Fibroblast of mammary gland (primary cell): ENCODE measurements at places on chromosomes 4 and X.

DNA sequence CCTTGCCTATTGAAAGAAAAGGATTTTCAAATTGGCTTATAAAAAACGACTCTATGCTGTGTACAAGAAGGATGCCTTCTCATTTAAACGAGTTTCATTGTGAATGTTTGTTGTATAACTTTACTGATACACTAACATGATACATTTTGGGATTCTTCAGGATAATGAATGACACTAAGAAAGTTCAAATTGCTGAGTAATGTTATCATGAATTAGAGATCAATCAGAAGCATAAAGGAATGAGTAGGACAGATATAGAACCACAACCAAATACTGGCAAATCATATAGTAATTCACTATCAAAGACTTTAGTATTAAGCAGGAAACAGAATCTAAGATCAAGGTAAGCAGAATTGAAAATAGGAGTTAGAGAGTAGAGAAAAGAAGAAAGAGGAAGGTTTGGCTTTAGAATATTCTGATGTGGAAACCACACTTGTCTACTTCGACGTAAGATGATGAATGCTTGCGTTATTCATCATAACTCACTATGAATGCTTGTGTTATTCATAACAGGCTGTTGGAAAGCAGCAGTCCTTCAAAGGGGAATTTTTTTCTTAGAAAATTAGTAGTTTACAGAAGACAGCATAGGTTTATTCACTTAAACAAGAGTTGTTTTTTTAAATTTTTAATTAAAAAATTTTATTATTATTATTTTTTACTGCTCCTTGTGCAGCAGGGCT lies 13.4 kb downstream of the CCDC158 start:
- DNase-seq, result no peak

DNA sequence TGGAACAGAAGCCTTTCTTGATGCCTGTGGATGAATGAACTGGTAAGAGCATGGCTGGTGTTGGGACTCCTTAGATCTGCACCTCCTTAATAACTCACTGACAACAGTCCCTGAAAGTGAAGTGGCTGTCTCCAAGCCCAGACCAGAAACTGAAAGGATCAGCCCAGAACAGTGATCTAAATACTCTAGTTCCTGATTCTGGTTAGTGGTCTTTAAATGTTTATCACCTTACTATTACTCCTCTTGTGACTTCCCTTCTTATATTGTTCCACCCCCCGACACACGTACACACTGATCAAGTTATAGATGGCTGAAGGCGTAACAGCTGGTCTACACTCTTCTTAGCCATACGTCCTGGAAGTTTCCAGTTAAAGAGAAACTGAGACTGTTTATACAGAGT lies 33.8 kb upstream of the ARMCX2 start:
- DNase-seq, result no peak

DNA sequence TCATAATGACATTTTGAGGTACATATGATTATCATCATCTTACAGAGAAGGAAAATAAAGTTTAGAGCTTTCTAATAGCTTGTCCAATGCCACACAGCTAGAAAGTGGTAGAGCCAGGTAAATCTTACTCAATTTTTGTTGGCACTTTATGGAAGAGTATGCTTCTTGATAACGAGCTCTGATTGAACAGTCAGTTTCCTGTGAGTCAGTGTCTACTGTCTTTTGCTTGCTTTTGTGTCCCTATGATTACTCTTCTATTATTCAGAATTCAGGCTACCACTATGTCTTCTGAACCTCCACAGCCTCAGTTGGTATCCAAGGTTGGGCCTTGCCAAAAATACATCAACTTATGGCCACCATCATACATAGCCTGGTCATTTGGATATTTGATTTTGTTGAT lies 2.6 kb downstream of the FAAH2 start:
- no peak for DNase-seq

DNA sequence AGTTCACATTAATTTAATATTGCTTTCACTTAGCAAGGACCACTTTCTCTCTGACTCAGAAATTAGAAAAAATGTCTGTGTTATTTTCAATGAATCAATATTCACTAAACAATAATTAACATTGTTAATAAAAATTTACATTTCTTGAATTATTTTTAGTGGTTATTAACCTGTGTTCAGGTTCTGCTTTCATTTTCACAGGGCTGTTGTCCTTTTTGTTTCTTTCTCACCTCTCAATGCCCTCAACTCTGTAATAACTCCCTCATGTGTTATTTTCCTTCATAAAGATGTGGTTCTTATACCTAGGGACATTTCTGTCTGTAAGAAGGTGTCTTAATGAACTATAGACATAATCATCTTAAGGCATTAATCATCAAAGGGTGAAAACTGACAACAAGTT lies 43.1 kb upstream of the PRR27 start:
- DNase-seq, result no peak

DNA sequence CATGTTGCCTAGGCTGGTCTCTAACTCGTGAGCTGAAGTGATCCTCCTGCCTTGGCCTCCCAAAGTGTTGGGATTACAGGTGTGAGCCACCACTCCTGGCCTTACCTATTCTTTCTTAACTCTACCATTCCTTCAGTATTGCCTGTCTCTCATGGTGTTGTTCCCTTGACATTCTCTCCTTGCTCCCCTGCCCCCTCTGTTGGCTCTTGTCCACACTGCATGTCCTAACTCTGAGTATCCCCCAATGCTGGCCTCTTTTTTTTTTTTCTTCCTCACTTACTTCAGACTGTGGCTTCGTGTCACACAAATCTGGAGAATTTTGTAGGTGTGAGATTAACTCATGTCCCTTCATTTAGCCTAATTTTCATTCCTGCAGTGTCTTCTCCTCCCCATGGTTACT lies 22.9 kb upstream of the FRMPD4 start:
- DNase-seq, result no peak

DNA sequence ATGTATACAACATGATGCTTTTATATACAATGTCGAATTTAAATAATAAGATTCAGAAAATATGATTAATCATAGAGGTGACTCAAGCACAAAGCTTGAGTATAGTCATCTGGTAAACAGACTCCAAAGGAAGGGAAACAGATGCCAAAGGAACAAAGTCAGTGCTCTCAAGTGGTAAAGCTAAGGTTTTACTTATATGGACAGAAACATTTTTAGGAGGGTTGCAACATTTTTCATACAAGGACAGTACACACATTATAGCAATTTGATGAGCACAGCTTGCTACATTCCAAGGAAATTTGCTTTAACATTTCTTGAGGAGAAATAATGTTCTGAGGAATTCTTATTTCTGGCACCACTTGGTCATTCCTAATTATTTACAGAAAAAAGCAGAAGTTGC lies 333.4 kb upstream of the AADAT start:
- DNase-seq, result peak; percentile 96

GRCh38 chrX:16120431-16120830 lies 2.9 kb upstream of the GRPR start:
- DNase-seq, result no peak

DNA sequence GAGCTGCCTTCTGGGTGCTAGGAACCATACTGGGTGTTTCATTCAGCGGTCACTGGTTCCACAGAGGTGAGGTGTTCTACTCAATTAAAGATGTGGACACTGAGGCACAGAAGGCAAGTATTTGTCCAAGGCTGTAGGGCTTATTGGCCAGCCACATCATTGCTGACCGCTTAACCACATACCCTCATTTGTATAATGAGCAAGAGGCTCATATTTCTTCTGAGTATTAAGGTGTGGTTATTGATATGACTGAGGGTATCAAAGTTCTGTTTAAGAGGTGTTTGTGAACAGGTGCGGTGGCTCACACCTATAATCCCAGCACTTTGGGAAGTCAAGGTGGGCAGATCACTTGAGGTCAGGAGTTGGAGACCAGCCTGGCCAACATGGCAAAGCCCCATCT lies 14.3 kb downstream of the RNF4 start:
- no peak for DNase-seq

DNA sequence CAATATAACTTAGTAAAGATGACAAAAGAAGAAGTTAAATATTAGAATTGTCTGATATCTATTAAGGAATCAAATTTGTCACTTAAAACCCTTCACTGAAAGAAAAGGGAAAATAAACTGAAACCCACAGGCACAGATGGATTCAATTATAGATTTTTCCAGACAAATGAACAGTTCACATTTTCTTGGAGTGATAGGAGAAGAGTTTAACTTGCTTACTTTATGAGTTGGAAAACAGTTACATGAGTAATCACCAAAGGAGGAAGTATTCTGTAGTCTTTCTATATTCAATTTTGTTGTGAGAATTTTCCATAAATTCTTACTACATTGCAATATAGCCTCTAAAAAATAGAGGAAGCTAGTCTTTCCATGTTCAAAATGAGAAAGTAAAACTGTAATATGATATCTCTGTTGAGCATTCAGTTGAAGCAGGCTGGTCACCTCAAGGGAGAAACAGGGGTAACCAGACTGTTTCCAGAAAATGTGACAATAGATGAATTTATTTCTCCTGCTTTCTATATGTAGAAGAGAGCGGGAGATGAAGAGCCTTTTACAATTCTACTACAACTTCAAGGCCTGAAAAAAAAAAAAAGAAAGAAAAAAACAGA lies 330.3 kb upstream of the EPHA5 start:
- DNase-seq, result peak; percentile 38

- peak; percentile 50 for DNase-seq
Observed at GRCh38 chr4:24979554-24979953, 51.2 kb downstream of the LGI2 start.

- peak; percentile 3 for DNase-seq
Observed at GRCh38 chr4:115054836-115055235, 58.6 kb downstream of the NDST4 start.

GRCh38 chr4:112910109-112910736 lies 139.2 kb upstream of the ANK2 start:
- DNase-seq, result peak; percentile 73

DNA sequence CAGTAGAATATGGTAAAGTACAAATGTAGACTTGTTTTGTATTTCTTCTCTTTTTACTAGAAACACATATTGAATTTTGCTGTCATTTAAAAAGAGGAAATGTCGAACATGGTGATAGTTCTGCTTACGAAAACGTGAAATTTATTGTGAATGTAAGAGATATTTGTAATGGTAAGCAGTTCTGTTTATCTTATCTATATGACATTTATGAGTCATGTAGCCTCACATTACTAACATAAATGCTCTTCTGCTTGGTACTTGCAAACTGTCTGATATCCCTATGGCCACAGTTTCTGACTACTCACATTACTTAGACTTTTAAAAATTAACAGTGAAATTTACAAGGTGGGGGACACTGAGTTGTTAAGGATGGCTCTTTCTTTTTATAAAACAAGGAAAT lies 57.9 kb downstream of the PASD1 start:
- DNase-seq, result no peak

DNA sequence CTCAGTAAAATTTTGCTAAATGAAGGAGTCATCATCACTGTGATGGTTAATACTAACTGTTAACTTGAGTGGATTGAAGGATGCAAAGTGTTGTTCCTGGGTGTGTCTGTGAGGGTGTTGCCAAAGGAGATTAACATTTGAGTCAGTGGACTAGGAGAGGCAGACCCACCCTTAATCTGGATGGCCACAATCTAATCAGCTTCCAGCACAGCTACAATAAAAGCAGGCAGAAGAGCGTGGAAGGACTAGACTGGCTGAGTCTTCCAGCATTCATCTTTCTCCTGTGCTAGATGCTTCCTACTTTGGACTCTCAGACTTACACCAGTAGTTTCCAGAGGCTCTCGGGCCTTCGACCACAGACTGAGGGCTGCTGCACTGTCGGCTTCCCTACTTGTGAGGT lies 21.3 kb upstream of the WDR44 start:
- DNase-seq, result no peak
